ENCODE measurements at places on chromosomes 5 and 9. TPM values are rescaled to one million over a fixed set of nuclear protein-coding genes. Genes with fewer than 3 reads are reported as not detected.

- no peaks in the 10 kb centered on the region for H3K27me3 ChIP-seq
- H3K4me1 ChIP-seq = no peaks in the 10 kb centered on the region
- H3K36me3 ChIP-seq = no peaks in the 10 kb centered on the region
- no peak overlapping the region for H3K27ac ChIP-seq
- no peak for DNase-seq
These were observed 592.4 kb downstream of the CSNK1G3 start for GRCh38 chr5:124104344-124104743.

DNA sequence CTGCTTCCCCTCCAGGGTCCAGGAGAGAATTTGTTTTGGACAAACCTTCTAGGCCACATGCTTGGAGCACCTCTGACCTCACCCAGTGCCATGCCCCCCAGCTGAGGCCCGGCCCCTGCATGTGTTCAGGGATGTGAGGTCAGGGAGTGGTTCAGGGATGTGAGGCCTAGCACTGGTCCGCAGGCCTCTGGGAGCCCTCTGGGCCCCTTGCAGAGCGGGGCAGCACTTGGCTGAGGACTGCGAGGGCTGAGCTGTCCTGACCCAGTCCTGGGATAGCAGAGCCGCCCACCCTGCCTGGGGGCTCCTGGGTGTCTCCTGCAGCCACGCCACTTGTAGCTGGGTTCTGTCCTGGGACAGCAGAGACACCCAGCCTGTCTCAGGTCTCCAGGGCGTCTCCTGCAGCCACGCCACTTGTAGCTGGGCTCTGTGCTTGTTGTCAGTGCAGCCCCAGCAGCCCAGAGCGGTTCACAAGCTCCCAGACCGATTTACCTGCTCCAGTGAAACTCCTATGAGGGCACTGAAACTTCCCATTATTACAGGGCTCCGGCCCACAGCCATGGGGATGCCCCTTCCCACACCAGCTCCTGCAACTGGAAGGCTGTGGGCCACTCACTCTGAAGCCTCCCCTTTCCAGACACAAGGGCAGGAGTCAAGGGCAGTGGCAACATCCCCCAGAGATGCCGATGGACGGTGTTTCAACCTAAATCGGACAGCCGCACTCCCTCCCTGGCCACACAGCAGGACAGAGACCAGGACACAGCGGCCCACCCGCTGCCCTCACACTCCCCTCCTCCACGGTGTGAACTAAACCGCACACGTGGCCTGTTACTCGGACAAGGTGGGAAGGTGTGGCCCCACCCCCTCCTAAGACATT lies 5.4 kb upstream of the CEP72 start:
- H3K27ac ChIP-seq = no peak overlapping the region
- no peaks in the 10 kb centered on the region for H3K36me3 ChIP-seq
- H3K27me3 ChIP-seq = no peaks in the 10 kb centered on the region
- H3K4me1 ChIP-seq = no peaks in the 10 kb centered on the region
- DNase-seq = no peak

DNA sequence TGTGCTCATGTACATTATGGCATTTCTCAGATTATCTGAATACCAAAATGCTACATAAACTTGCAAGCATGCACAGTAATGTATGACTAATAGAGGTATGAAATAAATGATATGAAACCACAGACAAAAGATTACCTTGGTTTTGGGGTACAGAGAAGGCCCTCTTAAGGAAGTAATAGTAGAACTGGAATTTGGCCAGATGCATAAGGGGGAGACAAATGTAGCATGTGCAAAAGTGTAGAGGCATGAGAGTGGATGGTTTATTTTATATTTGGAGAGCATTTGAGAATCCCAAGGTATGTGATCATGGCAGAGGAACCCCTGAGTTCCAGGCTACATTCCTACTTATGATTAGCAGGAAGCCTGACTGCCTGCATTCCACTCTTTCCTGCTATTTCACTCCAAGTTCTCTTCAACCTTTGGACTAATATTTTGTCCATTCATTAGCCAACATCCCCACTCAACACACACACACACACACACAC lies 74.2 kb downstream of the MAMDC2 start:
- no peak overlapping the region for H3K27ac ChIP-seq
- H3K36me3 ChIP-seq = no peaks in the 10 kb centered on the region
- peak; percentile 42 for DNase-seq

GRCh38 chr5:33275391-33275790 lies 165.4 kb upstream of the TARS1 start:
- H3K4me3 ChIP-seq = no peak overlapping the region
- peaks cover 49% of the 10 kb centered on the region for H3K4me1 ChIP-seq
- H3K27ac ChIP-seq = peak overlapping the region; percentile 61
- no peak for DNase-seq
- no peaks in the 10 kb centered on the region for H3K27me3 ChIP-seq

GRCh38 chr5:78761840-78762239 lies 113.3 kb upstream of the LHFPL2 start:
- H3K4me1 ChIP-seq = peaks cover 14% of the 10 kb centered on the region
- H3K36me3 ChIP-seq = no peaks in the 10 kb centered on the region
- no peak overlapping the region for H3K27ac ChIP-seq
- DNase-seq = no peak

DNA sequence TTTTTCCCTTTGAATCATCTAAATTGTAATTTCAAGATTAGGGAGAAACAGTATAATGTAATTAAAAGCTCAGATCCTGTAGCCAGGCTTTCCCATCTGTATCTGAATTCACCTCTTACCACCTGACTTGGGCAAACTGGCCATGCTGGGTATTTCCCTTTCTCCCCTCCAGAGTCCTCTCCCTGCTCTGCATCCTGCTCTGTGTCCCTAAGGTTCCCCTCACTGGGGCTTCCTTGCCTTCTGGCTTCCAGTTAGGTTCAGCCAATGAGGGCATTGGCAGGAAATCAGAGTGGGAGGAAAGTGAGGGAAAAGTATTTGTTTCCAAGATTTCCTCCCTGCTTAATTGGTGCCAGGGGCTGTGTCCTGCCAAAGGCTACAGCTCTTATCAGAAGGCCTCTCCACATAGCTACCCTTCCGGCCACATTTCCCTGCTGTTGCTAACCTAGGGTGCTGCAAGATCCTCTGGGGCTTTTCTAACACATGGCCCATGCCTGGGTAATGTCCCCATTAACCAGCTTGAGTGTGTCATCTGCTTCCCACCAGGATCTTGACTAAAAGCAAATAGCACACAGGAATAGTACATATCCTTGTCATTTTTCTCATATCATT lies 51.0 kb upstream of the MPDZ start:
- no peak for DNase-seq
- no peaks in the 10 kb centered on the region for H3K36me3 ChIP-seq
- H3K4me3 ChIP-seq = no peak overlapping the region
- no peaks in the 10 kb centered on the region for H3K27me3 ChIP-seq

GRCh38 chr5:178941361-178941760 lies 363 bp downstream of the ZNF454 start:
- H3K4me3 ChIP-seq = peak overlapping the region; percentile 76
- H3K27me3 ChIP-seq = no peaks in the 10 kb centered on the region
- peak overlapping the region; percentile 58 for H3K27ac ChIP-seq
- no peaks in the 10 kb centered on the region for H3K4me1 ChIP-seq
- H3K36me3 ChIP-seq = no peaks in the 10 kb centered on the region
- peak; percentile 54 for DNase-seq

DNA sequence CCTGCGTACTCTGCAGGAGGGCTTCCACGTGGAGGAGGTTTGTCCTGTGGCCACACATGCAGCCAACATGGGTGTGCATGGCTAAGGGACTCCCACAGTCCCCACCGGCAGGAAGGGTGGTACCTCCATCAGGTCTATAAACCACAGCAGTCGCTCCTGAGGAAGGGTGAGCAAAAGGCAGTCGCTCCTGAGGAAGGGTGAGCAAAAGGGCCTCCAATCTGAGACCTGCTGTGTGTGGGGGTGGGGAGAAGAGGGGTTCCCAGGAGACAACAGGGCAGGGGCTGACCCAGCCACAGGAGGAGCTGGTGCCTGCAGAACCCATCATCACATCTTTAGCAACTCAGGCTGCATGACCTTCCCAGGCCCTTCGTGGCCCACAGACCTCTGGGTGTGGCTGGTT lies 30.3 kb upstream of the AKNA start:
- H3K4me3 ChIP-seq = no peak overlapping the region
- no peak overlapping the region for H3K27ac ChIP-seq
- H3K36me3 ChIP-seq = no peaks in the 10 kb centered on the region
- H3K4me1 ChIP-seq = peaks cover 15% of the 10 kb centered on the region

DNA sequence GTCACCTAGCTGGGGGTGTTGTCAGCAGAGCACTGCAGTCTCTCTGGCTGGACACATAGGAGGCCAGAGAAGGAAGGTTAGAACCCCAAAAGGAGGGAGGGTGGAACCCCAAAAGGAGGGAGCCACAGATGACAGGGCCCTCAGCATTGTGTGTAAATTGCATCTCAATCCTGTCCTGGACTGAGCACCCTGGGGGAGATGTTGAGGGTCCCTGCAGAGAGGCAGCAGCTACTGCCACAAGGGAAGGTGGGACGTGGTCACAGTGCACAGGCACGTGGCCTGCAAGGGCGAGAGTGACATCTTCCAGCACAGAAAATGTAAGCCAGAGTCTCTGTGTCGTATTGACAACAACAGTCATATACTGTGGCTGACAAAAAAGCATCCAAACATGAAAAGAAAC lies 36.5 kb upstream of the CEP72 start:
- no peak for DNase-seq
- no peaks in the 10 kb centered on the region for H3K36me3 ChIP-seq
- no peaks in the 10 kb centered on the region for H3K4me1 ChIP-seq
- no peak overlapping the region for H3K27ac ChIP-seq
- H3K27me3 ChIP-seq = peaks cover 55% of the 10 kb centered on the region

- H3K4me3 ChIP-seq = no peak overlapping the region
- H3K27me3 ChIP-seq = no peaks in the 10 kb centered on the region
- DNase-seq = no peak
- H3K27ac ChIP-seq = no peak overlapping the region
These were observed 65.5 kb upstream of the SYNPO start for GRCh38 chr5:150574818-150575547.

GRCh38 chr9:125400725-125401716 lies 139.4 kb downstream of the GAPVD1 start:
- no peak overlapping the region for H3K27ac ChIP-seq
- H3K4me3 ChIP-seq = no peak overlapping the region
- peak; percentile 35 for DNase-seq
- H3K4me1 ChIP-seq = no peaks in the 10 kb centered on the region
- H3K36me3 ChIP-seq = no peaks in the 10 kb centered on the region

DNA sequence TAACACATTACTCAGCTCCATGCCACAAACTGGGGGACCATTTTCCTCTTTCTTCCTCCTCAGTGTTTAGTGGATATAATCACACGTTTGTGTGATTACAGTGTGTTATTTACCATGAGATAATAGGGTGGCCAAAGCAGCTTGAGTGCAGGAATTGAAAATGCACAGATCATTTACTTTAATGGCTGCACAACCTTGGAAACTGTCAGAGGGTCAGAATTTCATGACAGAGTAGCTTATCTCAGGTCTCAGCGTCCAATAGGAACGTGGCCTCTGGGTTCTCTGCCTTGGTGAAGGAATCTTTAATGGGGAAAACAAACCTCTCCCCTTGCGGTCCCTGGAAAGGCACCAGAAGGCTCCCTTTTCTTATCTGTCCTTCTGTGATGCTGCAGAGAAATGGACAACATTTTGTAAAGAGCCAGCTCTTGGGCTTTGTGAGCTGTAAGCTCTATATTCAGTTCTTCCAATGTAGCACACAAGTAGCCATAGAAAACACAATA lies 87.4 kb upstream of the CD180 start:
- H3K27ac ChIP-seq = no peak overlapping the region
- no peak for DNase-seq
- H3K4me3 ChIP-seq = no peak overlapping the region

DNA sequence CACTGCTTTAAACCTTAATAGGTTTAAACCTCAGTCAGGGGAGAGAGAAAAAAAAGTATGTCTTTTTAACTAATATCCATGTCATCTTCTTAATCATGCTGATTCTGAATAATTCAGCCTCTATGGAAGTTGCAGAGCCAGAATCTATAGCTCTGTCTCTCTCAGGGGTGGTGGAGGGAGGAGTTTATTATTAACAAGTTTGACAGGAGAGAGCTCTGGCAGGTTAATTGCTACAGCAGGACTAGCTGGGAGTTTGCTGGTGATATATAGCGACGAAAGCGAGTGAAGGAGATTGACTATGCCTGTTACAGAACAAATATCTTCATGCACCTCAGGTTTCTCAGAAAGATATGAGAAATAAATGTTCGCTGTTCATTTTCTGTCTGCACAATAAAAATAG lies 586.4 kb downstream of the TLE4 start:
- H3K4me3 ChIP-seq = no peak overlapping the region
- no peak for DNase-seq
- no peak overlapping the region for H3K27ac ChIP-seq
- no peaks in the 10 kb centered on the region for H3K4me1 ChIP-seq
- peaks cover 10% of the 10 kb centered on the region for H3K27me3 ChIP-seq

- H3K4me3 ChIP-seq = no peak overlapping the region
- no peak overlapping the region for H3K27ac ChIP-seq
- H3K27me3 ChIP-seq = peaks cover 72% of the 10 kb centered on the region
- H3K36me3 ChIP-seq = no peaks in the 10 kb centered on the region
- DNase-seq = no peak
These were observed 1.2 kb upstream of the ABO start for GRCh38 chr9:133276001-133276884.

DNA sequence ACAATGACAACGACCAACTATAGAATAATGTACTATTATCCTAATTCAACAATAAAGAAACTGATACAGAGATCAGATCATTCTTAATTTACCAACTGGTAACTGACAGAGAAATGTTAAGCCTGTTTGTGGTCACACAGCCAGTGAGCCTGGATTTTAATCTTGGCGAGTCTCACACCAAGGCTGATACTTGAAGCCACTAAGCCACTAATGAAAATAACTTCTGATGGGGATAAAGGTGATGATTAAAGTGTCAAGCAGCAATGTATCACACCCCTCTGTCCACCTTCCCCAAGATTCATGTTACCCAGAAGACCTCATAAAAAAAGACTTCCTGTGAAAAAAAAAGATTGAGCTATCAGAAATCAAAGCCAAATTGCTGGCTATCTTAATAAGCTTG lies 350.5 kb downstream of the SPOCK1 start:
- H3K27me3 ChIP-seq = no peaks in the 10 kb centered on the region
- H3K27ac ChIP-seq = no peak overlapping the region
- no peak for DNase-seq
- no peaks in the 10 kb centered on the region for H3K36me3 ChIP-seq
- peaks cover 33% of the 10 kb centered on the region for H3K4me1 ChIP-seq

- no peak overlapping the region for H3K27ac ChIP-seq
- H3K4me3 ChIP-seq = no peak overlapping the region
- no peaks in the 10 kb centered on the region for H3K27me3 ChIP-seq
- DNase-seq = no peak
- no peaks in the 10 kb centered on the region for H3K4me1 ChIP-seq
These were observed 69.8 kb downstream of the ASTN2 start for GRCh38 chr9:117344892-117345660.

RANBP3L gene
- not detected for total RNA-seq

RASGEF1C gene
- total RNA-seq = not detected

FAM221B gene
- total RNA-seq = not detected

TAF11L10 gene
- not detected for total RNA-seq

All from GM23248 (cell line).